ENCODE measurements at places on chromosomes 4 and X.

DNA sequence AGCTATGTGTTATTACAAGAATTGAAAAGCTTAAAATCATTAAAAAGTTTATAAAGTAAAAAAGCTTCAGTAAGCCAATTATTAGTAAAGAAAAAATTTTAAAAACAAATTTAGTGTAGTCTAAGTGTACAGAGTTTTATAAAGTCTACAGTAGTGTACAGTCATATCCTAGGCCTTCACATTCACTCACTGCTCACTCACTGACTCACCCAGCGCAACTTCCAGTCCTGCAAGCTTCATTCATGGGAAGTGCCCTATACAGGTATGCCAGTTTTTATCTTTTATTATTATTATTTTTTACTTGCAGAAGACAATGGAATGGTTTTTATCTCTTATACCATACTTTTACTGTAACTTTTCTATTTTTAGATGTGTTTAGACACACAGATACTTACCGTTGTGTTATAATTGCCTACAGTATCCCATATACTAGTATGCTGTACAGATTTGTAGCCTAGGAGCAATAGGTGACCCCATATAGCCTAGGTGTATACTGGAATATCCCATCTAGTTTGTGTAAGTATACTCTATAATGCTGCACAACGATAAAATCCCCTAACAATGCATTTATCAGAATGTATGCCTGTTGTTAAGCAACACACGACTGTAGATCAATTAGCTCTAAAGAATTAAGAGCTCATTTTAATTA is 230.7 kb downstream of the DCLK2 start:
- no peak for DNase-seq

- DNase-seq, result no peak
Observed at GRCh38 chr4:147909225-147909624, 177.3 kb downstream of the ARHGAP10 start.

DNA sequence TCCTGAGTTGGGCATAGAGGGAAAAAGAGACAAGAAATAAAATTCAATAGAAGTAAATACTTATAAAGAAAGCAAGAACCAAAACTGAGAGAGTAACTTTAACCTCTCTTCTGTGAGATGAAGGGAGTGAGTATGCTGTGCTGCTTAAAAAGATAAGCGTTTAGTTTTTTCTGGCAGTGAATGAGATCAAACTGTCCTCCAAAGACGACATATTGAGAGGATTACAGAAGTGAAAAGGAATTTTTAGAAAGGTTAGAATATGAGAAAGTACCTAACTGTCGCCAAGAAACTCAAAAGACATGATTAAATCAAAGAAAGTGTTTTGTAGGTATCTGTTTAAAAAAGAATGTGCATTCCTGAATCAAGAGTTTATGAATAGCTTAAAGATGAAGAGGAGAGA is 16.0 kb downstream of the GAB1 start:
- DNase-seq, result no peak

DNA sequence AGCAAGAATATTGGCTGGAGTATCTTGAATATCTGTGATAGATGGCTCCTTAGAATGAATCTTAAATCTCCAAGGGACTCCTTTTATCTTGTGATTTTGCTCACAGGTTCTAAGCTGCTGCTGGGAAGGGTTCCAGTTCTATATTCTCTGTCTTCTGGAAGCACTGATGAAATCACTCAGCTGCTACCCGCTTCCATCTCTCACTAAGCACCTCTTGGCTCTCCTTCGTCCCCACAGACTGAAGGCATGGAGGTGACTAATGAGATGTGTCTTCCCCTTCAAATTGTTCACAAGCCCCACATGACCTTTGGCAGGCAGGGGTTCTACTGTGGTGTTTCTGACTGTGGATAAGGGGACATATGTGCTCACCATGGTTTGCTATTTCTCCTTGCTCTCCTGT is 75.9 kb downstream of the C4orf51 start:
- DNase-seq, result no peak

DNA sequence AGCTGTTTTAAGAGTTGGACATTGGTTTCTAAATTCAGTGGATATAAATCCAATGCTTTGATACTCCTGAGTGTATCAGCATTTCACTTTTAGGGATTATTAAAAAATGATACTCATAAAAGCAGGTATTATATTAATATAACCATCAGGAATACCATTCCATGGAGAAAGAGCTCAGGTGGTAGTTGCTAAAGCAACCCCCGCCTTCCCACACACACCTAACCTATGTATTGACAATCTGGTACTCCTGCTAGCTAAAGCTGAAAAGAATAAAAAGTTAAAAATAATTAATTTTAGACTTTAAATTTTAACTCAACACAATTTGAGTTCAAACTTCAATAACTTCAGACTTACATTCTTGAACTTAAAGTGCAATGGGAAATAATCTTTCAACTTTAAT is 717.1 kb upstream of the HS3ST1 start:
- DNase-seq, result no peak

GRCh38 chr4:138666366-138666765 is 349.2 kb upstream of the NOCT start:
- no peak for DNase-seq

DNA sequence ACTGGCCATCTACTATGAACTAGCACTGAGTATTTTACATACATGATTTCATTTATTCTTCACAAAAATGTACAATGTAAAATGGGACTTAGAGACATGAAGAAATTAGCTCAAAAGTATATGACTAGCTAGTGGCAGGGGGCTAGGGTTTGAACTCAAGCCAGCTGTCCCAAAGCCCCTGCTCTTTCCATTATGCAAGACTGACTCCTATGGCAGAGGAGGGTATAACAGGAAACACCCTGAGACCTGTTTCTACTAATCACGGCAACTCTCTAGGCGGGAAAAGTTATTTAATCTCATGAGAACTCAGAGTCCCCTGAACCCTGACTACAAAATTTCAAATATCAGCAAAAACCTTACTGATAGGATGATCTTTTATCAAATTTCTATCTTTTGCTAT is 150.6 kb downstream of the PRDM5 start:
- no peak for DNase-seq

- DNase-seq, result no peak
Observed at GRCh38 chr4:68494688-68495087, 47.4 kb downstream of the TMPRSS11E start.

- DNase-seq, result no peak
Observed at GRCh38 chrX:38675856-38676255, 114.5 kb downstream of the TSPAN7 start.

DNA sequence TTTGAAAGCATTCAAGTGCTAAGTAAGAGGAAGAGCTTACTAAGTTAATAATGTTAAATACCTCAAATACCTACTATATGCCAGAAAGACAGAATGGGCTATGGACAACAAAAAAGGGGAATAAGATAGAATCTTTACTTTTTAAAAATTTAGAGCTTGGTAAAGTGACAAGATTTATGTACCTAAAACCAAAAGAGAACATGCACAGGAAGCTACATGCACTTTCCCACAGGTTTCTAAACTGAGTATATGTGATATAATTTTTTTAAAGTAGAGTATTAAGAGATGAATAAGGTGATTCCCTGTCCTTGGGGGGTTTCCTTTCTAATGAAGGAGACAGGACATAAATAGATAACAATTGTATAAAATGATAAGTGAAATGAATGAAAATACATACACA is 30.7 kb downstream of the SLC4A4 start:
- DNase-seq, result no peak

DNA sequence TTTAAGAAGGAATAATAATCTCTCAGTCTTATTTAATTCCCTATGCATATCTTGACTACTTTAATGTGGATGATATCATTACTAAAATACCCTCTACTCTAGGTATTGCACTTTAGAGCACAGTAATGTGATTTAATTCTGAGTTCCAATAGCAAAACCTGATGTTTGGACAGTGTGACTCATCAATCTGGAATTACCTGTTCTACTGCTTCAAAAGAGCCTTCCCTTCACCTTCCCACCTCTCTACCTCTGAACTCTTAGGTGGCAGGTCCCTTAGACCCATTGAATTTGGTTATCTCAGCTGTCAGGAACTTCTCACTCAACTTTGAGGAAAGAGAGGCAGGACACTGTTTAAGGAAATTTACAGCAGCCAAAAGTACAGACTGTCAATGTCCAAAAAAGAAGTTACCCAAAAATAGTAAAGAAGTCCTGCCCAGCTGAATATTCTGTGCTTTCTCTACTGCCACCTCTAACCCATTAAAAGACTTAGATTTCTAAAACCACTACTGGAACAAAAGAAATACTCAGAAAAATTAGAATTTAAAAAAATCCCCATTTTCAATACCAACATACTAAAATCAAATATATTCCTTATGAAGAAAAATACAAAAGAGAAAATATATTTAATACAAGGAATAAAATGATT is 123.1 kb upstream of the GPM6A start:
- no peak for DNase-seq

GRCh38 chr4:82038936-82039335 is 334.9 kb downstream of the HNRNPD start:
- DNase-seq, result no peak
